ENCODE measurements at places on chromosomes 2 and 18.

DNA sequence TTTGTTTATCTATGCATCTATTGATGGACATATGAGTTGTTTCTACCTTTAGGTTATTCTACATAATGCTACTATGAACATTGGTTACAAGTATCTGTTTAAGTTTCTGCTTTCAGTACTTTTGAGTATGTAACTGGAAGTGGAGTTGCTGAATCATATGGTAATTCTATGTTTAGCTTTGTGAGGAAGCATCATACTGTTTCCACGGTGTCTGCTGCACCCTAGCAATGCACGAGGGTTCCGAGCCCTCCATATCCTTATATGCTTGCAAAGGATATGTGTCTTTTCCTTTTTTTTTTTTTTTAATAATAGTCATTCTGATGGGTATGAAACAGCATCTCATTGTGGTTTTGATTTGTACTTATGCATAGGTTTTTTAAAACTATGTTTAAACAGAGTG, 83.7 kb downstream of the FMNL2 start:
- DNase-seq = no peak

- DNase-seq = no peak
These were observed 65.6 kb downstream of the STK39 start for GRCh38 chr2:168181825-168182224.

GRCh38 chr2:46074501-46074900, 222.7 kb upstream of the EPAS1 start:
- no peak for DNase-seq

- no peak for DNase-seq
These were observed 97.9 kb downstream of the ACKR3 start for GRCh38 chr2:236667526-236667925.

DNA sequence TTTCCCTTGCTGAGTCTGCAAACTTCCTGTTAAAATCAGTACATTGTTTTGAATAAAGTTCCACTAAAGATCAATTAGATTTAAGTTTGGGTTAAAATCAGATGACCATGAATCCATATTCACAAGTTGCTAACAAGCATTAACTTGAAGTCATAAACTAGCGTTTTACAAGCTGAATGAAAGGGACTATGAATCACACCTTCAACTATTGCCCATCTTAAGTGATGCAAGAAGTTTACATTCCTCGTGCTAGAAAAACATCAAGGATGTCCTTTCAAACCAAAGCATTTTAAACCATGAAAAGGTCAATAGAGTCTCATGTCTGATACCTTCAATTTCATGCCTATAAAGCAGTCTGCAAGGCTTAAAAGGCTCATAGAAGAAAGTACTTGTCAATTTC, 257.2 kb upstream of the SYT4 start:
- no peak for DNase-seq

- no peak for DNase-seq
These were observed 516.7 kb downstream of the KCNJ3 start for GRCh38 chr2:155215037-155215707.

DNA sequence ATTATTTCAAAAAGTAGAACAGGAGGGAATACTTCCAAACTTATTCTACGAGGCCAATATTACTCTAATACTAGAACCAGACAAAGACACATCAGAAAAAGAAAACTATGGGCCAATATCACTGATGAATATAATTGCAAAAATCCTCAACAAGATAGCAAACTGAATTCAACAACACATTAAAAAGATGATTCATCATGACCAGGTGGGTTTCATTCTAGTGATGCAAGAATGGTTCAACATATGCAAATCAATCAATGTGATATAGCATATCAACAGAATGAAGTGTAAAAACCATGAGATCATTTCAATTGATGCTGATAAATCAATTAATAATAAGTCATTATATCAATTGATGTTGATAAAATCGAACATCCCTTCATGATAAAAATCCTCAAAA, 22.4 kb upstream of the EML6 start:
- no peak for DNase-seq

DNA sequence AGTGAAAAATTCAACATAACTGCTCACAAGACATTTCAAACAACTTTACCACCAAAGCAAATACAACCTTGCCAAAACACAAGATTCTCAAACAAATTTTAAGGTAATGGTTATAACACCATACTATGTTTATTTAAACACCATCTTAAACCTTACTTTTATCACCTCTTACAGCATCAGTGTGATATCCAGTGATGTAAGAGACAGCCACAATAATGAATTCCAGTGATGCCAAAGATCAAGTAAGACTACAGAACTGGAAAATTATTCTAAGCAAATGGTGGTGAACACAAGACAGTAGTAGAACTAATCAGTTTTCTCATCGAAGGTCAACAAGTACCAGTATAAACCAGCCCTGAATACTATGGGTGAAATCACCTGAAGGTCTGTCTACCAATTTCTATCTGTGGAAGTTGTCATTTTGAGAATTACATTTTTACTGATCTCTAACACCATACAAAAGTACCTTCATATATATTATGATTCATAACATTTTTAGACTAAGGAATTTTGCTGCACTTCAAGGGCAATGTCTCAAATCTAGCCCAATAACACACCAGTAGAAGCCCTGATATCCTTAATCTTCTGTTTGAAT, 146.2 kb downstream of the RBMS1 start:
- no peak for DNase-seq

- no peak for DNase-seq
These were observed 98.2 kb upstream of the FHL2 start for GRCh38 chr2:105497094-105497493.

Data from pancreas (tissue), 10 donors.